ENCODE measurements at places on chromosomes 7 and 10.
A peak's percentile ranks its signal among the peaks of the same experiment; 100 is the strongest.

GRCh38 chr7:103073989-103074518, 542 bp downstream of the FBXL13 start:
- DNase-seq = no peak

- DNase-seq = no peak
These were observed 142.6 kb upstream of the TMEM196 start for GRCh38 chr7:19916046-19916445.

DNA sequence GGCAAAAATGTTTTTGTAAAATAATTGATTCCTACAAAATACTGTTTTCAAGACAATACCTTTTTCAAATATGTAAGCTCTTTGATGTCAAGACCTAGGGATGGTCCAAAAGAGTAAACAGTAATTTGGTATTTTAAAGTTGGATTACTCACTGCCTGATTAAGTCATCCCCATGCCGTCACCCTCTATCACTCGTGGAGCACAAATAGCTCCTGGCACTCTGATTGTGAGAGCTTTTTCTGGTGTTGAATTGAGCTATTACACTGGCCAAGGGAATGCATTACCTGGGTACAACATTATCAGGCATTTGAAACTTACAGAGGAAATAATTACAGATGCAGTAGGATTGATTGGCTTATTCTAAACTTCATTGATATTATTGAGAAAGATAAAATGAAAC, 231.9 kb upstream of the GRM3 start:
- no peak for DNase-seq

DNA sequence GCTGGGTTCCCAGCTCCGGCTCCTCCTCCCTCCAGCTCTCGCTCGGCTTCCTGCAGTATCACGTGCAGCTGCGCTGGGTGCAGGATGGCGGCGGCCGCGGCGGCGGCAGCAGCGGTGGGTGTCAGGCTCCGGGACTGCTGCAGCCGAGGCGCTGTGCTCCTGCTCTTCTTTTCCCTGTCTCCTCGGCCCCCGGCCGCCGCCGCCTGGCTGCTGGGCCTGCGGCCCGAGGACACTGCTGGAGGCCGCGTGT, at the start of gene CNNM1:
TSS of gene CNNM1 (plus strand) at position 53 of the 250 bp plus-strand sequence. CDS start at position 85, 32 bp downstream.
- DNase-seq = no peak

DNA sequence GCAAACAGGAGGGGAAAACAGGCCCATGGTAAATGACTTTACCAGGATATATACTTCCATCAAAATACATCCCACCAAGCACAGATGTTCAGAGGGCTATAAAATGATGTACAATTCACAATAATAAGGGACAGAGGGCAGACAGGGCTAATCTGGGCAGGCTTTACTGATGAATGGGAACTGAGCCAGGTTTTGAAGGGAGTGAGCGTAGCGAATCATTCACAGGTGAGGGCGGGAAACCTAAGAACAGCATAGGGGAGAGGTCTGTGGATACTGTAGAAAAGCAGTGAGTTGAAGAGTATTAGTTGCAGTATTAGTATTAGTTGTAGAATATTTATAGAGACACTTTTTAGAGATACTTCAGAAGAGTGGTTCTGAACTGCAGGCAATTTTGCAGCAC, 180.8 kb downstream of the JAZF1 start:
- no peak for DNase-seq

- no peak for DNase-seq
These were observed 2.5 kb downstream of the PGAM2 start for GRCh38 chr7:44062903-44063295.

DNA sequence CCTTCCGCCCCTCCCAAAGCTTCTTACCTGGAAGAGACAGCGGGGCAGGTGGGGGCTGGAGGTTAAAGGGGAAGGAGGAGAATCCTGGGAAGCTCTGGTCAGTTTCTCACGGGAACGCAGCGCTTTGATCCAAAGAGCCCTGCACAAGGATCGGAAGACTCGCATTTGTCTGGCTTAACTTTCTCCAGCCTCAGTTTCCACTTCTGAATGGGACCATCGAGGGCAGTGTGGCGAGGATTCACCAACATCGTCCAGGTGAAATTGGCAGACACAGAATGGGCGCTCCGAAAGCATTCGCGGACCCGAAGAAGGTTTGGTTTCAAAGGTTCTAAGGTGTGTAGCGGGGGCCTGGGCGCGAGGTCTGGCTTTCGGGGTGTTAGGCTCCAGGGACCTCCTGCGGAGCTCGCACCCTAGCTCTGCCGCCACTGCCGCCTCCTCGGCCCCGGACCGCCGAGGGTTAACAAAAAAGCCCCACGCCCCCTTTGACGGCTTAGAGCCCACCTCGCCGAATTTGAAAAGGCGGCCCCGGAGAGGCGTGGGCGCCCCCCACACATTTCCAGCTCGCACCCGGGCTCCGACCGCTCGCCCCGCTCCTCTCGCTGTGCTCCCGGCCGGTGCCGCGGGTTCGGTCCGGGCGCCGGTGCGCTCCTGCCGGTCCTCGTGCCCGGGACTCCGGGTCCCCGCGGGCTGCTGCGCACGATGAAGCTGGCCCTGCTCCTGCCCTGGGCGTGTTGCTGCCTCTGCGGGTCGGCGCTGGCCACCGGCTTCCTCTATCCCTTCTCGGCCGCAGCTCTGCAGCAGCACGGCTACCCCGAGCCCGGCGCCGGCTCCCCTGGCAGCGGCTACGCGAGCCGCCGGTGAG, at the start of gene COL26A1:
TSS of gene COL26A1 (plus strand) at position 542 of the 862 bp plus-strand sequence. CDS start at position 700, 158 bp downstream.
- DNase-seq = no peak

- no peak for DNase-seq
These were observed 86.2 kb downstream of the ADCY1 start for GRCh38 chr7:45660201-45660900.

- no peak for DNase-seq
These were observed 260.5 kb upstream of the AOAH start for GRCh38 chr7:36984710-36985312.

GRCh38 chr7:10930551-10930950, 43.1 kb upstream of the PHF14 start:
- no peak for DNase-seq

DNA sequence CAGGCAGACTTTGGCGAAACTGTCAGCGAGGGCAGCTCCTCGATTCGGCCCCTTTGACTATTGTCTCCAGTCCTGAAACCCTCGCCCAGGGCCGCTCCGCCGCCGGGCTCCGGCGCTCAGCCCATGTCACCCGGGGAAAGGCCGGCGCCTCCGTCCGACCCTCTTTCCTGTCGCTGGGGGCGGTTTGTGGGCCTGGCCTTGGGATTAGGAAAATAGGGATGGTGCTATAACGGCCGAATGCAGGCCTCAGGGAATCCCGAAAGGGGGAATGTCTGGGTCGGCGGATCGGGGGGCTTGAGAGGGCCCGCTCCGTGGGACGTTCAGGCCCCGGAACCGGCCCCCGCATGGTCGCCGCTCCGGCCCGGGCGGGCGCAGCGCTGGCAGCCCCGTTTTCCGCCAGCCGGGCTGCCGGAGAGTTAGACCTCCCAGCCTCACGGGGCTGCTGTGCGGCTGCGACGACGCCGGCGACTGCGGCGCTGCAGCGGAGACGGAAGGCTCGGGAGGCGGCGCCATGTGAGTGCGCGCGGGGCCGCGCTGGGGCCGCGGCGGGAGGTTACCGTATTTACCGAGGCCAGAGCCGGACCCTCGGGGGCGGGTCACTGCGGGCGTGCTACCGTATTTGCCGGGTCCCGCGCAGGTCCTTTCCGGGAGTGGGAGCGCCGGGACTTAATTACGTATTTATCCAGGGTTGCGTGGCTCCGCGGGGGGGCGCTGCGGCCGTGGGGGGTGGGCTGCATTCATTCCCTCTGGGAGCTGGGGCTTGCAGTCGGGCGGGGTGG, 25.9 kb downstream of the ZNF775 start:
- DNase-seq = peak; percentile 40

GRCh38 chr10:13823709-13824405, 237.1 kb downstream of the PRPF18 start:
- DNase-seq = no peak

- no peak for DNase-seq
These were observed 33.1 kb upstream of the NEUROD6 start for GRCh38 chr7:31373337-31374289.

DNA sequence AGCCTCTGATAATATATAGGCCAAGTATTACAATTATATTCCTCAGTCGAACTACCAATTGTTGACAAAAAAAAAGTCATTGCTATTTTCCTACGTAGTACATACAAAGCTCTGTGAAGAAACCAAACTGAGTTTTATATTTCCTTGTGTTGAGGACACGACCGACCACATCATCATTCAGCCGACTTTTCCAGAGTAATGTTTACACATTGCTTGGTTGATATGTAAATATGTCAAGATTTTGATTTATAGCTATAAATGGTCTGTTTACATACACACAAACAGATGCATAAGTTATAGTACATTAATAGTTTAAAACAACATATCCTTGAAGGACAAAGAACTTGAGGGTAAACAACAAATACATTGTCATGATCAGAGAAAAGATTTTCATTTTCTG, 121.5 kb downstream of the CRPPA start:
- DNase-seq = no peak

DNA sequence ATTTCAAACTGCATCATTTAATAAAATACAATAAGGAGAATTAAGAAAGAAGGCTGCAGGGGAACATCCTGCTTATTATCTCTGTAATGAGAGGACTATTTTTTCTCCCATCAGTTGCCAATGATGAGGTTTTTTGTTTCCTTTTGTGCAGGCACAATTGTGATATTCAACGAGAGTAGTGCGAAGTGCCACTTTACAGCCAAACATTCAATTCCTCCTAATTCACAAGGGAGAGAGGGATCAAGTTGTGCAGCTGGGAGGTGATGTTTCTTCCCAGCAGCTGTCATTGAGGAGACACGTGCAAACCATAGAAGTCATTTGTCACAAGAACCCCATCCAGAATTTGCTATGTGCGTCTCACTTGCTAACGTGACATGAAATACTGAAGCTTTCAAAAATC, 81.6 kb upstream of the ICA1 start:
- DNase-seq = no peak

GRCh38 chr7:937856-938484, 16.5 kb downstream of the ADAP1 start:
- no peak for DNase-seq

GRCh38 chr7:102872460-102872859, 40.3 kb upstream of the LRRC17 start:
- DNase-seq = no peak

GRCh38 chr7:120030876-120031275, 242.1 kb upstream of the KCND2 start:
- DNase-seq = no peak

- DNase-seq = no peak
These were observed 137.3 kb downstream of the VTI1A start for GRCh38 chr10:112584276-112584675.

DNA sequence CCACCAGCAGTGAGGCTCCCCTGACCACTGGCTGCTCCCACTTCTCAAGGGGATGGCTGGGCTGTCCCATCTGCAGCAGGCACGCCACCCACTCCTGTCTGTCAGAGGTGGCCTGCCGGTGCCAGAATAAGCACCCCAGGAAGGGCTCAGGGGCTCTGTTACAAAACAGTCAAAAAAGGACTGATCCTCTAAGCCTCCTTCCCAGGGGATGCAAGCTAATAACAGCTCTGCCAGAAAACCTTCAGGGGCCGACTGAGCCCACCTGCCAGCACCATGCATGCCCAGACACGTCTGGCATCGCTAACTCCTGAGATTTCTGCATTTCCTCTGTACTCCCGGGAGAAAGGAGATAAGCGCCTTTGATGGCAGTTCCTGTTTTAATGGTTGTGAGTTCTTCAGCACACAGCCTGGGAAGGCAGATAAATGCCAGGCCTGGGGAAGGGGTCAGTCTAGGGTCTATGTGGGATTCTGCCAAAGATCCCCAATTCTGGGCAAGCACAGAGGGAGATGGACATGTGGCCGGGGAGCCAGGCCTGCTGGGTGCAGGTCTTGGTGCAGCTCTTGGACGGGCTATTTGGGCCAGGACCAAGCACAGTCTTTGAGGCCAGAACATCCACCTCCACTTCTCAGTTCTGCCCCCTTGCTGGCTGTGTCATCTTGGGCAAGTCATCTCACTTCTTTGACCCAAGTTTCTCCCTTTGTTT, 128.4 kb downstream of the ARHGAP22 start:
- DNase-seq = no peak

DNA sequence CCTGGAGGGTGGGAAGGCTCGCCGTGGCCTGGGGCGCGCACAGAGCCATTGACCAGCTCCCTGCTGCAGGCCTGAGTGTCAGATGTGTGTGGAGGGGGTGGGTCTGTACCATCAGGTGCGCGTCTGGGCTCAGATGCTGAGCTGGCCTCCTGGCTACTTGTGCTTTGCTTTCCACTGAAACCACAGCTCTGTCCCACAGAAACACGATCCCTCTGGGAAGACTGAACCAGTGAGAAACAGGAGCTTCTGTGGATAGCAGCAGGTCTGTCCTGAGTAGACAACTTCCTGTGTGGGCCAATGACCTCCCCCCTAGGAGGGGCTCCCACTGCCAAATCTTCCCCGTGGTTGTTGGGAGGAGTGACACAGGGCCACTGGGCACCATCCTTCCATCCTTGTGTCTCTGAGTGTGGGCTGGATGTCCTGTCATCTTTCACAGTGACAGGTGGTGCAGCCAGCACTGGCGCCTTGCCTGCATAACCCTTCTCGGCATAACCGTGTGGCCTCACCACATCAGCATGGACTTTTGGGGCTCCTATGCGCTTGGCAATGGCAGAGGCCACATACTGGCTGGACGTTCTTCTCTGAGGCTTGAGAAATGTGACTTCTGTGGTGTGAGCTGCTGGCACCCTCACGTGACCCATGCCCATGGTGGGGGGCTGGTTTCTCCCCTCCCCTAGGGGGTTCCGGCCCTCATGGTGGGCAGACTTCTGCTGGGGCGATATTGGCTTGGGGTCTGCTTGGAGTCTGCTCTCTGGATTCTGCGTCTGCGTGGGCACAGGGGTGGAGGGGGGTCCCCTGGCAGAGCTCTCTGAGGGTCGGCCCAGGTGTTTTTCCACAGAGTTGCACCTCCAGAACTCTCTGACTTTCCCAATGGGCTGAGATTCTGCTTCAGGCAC, 245.5 kb upstream of the GRB10 start:
- DNase-seq = no peak

- DNase-seq = no peak
These were observed 1.3 kb downstream of the CNNM2 start for GRCh38 chr10:102919246-102919959.

DNA sequence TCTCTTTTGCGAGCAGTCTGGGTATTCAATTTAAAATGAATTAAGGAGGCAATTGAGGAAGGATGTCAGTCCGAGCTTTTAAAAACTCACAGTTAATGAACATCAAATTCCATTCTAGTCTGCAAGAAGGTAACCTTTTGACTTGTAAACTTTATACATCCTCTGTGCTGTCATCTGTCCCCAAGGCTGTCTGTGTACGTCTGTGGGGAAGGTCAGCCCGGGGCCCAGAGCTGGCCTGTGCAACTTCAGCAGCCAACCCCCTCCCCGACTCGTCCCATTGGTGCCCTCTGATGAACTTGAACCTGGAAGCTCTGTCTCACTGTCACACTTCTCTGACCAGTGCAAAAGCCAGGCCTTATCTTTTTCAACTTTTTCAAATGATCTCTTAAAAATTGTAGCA, 80.3 kb downstream of the CCDC3 start:
- DNase-seq = no peak
